Fibroblast of the conjunctiva (primary cell): ENCODE measurements at places on chromosomes 13 and 19.

- DNase-seq = peak; percentile 5
Observed at GRCh38 chr13:20672772-20673171, 30.7 kb upstream of the IL17D start.

GRCh38 chr13:73608157-73608516 lies 526.1 kb downstream of the KLF12 start:
- DNase-seq = no peak

GRCh38 chr19:938233-938923 lies 12.5 kb downstream of the ARID3A start:
- no peak for DNase-seq

- DNase-seq = no peak
Observed at GRCh38 chr19:41695745-41696144, 7.7 kb upstream of the CEACAM7 start.

DNA sequence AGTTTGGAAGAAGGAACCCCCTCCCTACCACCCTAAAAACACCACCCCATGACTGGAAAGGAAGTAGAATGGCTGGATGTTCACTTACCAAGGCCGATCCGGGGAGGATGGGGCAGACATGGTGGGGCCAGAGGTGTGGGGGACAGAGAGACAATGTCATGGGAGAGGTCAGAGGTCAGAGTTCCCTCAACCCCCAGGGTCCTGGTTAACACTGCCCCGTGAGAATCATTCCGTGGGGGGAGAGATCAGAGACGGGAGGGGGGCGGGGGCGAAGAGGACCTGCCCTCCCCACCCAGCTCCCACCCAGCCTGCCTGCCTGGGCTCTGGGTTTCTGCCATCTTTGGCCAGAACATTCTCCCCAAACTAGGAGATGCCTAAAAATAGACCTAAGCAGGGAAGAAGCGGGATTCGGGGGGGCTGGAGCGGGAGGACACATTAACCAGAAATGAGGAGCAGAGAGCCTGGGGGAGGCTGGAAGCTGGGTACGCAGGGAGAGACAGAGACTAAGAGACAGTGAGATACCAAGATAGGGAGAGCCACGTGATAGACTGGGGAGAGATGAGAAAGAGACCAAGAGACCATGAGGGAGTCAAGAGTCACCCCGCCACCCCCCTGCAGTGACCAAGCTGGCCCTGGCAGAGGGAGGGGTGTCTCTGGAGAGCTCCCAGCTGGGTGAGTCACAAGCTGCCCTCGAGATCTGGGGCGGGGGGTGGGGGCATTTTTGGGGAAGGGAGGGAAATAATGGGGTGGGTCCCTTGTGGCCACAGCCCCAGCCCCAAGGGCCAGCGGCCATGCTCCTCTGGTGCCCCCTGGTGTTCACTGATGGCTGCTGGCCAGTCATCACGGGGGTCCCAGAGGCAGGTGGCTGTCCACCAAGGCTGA lies 6.1 kb upstream of the KANK2 start:
- DNase-seq = peak; percentile 69

- no peak for DNase-seq
Observed at GRCh38 chr13:101451641-101452040, 834 bp upstream of the ITGBL1 start.

DNA sequence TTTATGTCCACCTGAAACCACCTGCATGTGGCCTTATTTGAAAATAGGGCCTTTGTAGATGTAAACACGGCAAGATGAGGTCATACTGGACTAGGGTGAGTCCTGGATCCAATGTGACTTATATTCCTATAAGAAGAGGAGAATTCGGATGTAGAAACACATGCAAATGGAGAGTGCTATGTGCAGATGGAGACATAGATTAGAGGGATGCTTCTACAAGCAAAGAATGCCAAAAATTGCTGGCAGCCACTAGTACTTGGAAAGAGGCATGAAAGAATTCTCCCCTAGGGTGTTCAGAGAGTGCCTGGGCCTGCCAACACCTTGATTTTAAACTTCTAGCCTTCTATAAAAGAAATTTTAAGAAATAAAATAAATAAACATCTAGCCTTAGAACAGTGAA lies 226.1 kb downstream of the RFC3 start:
- peak; percentile 36 for DNase-seq

DNA sequence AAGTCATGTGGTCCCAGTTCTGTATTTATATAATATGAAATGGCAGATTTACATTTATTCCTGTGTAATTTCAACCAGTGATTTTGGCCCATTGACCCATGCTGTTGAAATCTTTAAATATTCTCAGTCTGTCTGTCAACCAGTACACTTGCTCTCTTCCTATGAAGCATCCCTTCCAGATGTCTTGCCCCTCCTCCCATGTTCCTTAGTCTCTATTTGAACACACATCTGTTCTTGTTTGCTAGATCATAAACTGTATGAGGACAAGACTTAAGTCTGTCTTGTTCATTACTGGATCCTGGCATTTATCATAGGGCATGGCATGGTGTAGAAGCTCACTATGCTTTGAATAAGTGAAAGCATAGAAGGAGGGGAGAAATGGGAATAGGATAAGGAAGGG lies 34.9 kb downstream of the STARD13 start:
- no peak for DNase-seq

- DNase-seq = no peak
Observed at GRCh38 chr19:4390567-4391305, 9.6 kb downstream of the SH3GL1 start.

- no peak for DNase-seq
Observed at GRCh38 chr13:24016046-24016445, 118.7 kb upstream of the C1QTNF9B start.

DNA sequence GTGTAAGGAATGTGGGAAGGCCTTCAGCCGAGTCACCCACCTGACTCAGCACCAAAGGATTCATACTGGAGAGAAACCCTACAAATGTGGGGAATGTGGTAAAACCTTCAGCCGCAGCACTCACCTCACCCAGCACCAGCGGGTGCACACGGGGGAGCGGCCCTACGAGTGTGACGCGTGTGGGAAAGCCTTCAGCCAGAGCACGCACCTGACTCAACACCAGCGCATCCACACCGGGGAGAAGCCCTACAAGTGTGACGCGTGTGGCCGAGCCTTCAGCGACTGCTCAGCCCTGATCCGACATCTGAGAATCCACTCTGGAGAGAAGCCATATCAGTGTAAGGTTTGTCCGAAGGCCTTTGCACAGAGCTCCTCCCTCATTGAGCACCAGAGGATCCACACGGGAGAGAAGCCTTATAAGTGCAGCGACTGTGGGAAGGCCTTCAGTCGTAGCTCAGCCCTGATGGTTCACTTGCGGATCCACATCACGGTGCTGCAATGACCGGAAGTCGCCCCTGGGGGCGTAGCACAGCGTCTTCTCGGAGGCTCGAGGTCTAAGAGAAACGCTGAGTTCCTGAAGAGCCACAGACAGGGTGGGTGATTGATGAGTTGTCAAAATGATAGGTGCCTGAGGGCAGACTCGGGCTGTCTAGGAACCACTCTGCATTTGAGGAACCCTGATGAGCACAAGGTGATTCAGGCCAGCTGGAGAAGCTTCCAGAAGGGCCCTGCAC lies 12.2 kb downstream of the ZSCAN22 start:
- DNase-seq = no peak

- no peak for DNase-seq
Observed at GRCh38 chr13:77853703-77854102, 64.9 kb downstream of the EDNRB start.

- DNase-seq = no peak
Observed at GRCh38 chr13:75038393-75039113, 443.4 kb downstream of the TBC1D4 start.

DNA sequence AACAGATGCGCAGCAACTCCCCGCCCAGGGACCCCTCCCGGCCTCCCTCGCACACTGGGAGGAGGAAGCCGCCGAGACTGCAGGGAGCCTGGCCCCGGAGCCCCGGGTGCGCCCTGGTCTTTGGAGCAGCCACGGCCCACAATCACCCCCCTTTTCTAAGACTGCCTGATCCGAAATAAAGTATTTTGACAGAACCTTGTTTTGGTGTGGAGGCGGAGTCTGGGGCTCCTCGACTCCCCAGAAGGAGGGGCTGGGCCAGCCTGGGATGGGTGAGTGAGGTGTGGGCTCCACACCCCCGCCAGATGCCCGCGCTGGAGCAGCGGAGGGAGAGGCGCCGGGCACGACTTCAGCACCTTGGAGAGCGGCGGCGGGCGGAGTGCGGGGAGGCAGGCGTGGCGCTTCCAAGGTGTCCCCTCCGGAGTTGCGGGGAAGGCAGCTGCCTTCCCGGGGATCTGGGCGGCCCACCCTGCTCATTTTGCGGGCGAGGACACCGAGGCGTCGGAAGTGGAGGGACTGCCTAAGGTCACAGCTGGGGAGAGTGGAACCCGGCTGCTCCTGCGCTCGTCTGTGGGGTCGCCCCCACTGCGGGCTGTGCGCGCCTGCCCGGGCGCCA lies 9.4 kb downstream of the SIRT6 start:
- DNase-seq = no peak

DNA sequence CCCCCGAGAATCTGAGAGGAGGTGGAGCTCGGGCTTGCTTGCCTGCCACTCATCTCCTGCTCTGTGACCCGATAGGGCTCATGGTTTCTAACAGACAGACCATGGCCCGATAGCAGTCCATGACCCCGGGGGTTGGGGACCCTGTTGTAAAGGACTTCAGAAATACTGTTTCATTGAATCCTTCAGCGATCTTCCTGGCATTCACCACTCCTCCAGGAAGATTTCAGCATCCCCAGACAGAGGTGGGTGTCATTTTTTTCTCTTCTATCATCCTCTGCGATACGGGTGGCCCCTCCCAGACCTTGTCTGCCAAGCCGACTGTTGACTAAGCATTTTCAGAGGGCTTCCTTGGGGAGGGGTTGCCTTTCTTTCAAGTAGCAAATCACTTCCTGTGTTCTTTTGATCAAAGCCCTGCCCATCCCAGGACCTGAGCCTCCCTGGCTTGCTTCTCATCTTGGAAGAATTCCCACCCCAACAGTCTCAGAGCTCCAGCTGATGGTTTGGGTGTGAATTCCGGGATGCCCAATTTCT lies 1.7 kb downstream of the MYO1F start:
- no peak for DNase-seq

DNA sequence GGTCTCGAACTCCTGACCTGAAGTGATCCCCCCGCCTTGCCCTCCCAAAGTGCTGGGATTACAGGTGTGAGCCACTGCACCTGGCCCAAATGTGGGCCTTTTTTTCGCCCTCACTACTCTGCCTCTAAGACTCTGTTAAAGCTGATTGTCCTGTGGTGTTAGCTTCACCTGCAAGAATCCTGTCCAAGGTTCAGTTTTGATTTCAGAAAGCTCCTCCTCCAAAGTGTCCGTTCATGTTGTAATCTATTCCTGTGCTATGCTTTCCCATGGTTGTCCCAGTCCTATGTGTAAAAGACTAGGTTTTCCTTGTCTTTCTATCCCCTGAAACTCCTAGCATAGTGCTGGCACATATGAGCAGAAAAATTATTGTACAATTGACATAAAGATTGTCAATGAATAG lies 440.9 kb downstream of the KLF5 start:
- no peak for DNase-seq

DNA sequence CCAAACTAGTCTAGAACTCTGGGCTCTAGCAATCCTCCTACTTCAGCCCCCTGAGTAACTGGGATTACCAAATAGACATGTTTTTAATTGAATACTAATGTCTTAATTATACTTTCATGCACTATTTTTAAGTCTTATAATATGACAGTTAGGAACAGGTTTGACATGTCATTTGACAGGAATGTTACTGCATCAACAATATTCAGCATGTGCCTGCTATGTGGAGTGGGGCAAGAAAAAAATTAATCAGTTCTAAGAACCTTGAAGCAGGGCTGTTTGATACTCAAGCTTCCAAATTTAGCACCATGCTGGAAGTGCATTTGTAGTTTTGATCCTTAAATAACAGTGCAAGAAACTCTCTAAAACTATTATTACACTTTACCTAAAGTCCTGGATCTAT lies 265.3 kb downstream of the MZT1 start:
- DNase-seq = no peak

DNA sequence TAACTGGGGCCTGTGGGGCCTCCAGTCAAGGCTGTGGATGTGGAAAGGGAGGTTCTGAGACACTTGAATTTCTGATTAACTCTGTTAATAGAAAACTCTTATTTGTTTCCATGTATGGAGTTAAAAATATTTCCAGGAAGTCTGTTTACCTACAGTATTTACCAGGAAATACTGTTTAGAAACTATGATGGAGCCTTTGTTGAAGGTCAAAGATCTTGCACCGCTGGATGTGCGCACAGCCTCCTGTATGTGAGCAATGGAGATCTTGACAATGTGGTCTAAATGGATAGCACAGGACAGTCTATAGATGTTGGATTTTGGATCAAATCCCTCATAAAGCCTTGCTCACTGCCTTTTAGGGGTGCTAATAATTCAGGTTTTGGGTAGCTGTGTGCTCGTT lies 268.4 kb downstream of the DLEU7 start:
- DNase-seq = no peak

DNA sequence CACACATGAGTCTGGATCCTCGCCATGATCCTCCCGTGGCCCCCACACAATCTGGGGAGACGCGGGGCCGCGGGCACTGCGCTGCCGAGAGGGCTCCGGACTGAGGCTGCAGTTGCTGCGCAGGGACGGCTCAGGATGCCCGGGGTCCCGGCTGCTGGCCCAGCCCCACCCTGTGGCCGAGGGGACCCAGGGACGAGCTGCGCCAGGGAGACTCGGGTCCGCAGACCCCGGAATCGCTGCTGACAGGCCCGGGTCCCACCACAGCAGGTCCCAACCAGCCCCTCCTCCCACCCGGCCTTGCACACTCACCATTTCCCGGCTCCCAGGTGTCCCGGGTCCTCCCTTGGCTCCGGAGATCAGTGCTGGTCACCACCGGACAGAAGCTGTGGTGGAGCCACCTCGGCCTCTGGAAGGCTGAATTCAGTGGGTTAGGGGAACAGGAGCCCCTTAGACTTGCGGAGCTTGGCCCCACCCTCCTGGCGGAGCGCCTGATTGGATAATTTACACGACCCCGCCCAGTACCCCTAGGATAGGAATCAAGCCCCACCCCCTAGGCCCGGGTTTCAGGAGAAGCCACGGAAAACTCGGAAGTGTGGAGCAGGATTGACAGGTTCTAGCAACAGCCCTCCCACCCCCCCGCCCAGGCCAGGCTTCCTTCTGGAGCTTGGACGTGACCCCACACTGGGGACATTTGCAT lies 57.4 kb downstream of the ZNF44 start:
- no peak for DNase-seq

DNA sequence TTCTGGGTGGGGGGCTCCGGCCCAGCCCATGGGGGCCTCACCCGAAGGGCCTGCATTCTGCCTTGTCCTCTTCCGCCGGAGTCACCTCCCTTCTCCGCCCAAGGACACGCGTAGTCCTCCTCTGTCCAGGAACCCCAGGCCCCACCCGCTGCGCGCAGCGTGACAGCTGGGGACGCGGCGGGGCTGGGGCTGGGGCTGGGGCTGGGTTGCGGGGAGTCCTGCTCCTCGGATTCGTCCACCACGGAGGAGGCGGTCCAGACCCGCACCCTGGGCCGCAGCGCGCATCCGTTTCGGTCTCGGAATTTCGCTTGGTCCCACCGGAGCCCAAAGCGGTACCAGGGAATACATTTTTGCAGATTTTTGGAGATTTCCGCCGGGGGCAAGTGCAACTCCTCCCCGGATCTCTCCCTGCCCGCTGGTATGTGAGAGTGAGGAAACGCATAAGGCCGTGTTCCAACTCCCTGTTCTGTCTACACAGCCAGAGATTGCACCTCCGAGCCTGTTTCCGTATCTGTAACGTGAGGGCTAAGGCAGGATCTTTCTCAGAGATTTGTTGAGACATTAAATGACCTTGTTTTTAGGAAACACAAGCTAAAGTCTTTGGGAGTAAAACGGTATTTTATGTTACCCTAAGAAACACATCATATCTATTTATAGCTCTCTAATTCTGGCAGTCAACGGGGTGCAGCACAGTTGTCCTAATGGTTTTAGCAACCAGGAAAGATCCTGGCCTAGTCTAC lies at the start of gene COX7A1:
COX7A1 (minus strand) TSS at position 96 of the 740 bp plus-strand sequence; CDS start at position 56, 40 bp downstream.
- DNase-seq = no peak
